T-helper 2 cell (primary cell): ENCODE measurements at places on chromosomes 12 and 14.

DNA sequence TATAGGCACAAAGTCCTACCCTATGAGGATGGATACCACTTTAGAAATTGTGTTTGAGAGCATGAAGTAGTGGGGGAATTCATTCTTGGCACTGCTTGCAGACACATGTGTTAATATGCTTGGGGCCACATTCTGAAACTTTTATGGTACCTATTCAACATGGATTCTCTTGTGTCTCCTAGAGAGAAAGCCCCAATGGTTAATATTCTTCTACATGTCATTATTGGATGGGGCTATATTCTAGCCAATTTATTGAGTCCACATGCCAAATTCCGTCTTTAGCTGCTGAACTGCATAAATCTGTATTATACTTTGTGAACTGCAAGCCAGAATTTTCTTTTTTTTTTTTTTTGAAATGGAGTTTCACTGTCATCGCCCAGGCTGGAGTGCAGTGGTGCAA, 140.0 kb downstream of the KICS2 start:
- DNase-seq = no peak

GRCh38 chr12:10802587-10802986, at the start of gene TAS2R7:
TSS of gene TAS2R7 (minus strand) at chr12:10802627. CDS start at chr12:10802570, 57 bp downstream.
- no peak for DNase-seq

DNA sequence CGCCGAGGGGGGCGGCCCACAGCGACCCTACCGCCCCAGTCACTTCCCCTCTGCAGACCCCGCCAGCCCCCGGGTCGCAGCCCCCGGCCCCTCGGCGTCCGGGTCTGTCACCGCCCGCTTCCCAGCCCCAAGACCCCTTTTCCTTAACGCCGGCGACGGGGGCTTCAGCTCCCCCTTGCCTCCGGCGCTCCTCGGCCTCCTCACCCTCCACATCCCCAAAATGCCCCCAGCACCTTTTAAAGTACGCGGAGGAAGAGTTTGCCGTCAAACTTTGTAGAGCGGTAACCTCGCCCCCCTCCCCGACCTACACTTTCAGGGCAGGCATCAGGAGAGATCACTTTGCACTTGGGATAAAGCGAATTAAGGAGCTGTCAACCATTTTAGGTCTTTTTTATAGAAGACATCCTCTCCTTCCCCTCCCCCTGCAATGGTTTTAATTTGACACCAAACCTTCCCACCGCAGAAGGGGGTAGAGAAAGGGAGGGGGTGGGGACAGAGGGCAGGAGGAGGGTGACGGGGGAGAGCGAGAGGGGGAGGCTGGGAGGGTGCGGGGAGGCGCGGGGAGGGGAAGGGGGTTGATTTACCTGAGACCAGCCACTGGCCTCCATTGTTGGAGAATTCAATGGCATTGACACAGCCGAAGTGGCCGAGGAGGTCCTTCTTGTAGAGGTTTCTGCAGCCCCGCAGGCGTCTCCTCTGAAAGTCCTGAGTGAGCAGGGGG, 578 bp downstream of the DCAF5 start:
- DNase-seq = peak; percentile 14

DNA sequence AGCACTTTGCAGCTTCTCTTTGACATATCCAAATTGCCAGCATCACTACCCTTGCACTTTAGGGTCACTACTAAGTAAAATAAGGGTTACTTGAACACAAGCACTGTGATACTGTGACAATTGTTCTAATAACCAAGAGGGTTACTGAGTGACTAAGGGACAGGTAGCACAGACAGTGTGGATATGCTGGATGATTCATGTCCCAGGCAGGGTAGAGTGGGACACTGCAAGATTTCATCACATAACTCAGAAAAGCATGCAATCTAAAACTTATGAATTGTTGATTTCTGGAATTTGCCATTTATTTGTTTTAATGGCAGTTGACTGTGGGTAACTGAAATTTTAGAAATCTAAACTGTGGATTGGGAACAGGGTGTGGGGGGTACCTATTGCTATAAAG, 218.8 kb downstream of the KITLG start:
- no peak for DNase-seq

DNA sequence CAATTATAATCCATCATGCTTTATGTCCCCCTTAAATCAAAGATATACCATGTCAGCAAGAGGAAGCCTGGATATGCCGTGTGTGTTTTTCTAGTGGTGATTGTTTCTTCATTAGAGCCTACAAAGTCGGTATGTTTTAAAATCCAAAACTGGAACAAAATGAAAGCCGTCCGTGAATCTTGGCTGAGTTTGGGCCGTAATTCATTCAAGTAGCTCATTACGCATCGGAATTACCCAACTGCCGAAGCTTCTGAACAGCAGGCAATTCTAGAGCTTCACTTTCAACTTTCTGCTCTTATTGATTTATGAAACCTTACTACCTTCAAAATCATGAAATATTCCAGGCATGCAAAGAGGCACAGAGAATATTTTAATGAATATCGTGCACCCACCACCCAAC, 224.7 kb downstream of the AACS start:
- DNase-seq = no peak

DNA sequence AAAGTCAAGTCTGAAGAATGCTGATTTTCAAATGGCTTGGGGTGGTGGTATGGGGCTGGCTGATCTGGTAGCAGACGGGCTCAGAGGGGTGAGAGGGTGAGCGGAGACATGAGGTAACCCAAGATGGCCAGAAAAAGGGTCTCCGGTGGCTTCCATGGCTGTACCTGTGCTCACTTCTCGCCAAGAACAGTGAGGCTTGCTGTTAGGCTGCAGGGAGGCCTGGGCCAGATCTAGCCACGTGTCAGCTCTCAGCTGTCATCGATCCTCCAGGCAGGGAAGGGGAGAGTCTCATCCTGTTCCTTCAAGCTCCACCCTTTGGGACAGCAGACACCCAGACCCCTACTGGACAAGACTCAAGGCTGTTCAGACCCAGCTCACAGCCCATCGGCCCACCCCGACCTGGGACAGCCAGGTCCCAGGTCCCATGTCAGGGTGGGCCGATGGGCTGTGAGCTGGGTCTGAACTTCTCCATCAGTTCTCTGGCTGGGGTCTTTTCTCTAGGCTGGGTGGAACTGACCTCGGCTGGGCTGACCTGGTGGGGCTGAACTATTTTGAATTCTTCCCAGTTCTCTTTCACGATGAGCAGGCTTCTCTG, 9.0 kb downstream of the LRTM2 start:
- no peak for DNase-seq

- DNase-seq = no peak
Measured at GRCh38 chr14:32808644-32809043, 130.0 kb upstream of the NPAS3 start.

DNA sequence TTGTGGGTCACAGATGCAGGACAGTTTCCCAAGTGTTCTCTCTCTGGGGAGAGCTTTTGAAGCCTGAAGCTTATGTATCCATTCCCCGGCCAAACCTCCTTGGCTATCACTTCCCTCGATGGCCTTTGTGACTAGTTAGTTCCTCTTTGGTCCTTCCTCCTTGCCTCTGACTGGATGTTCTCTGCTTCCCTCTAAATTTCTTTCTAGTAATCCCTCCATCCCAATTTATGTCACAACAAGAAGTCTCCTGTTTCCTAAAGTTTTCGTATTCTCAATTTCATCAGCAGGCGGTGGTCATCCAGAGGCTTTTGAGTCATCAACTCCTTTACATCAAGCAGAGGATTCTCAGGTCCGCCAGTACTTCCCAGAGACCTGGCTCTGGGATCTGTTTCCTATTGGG, 27.5 kb downstream of the A2ML1 start:
- DNase-seq = no peak

- no peak for DNase-seq
Measured at GRCh38 chr14:100421756-100422470, 98.8 kb downstream of the SLC25A47 start.

DNA sequence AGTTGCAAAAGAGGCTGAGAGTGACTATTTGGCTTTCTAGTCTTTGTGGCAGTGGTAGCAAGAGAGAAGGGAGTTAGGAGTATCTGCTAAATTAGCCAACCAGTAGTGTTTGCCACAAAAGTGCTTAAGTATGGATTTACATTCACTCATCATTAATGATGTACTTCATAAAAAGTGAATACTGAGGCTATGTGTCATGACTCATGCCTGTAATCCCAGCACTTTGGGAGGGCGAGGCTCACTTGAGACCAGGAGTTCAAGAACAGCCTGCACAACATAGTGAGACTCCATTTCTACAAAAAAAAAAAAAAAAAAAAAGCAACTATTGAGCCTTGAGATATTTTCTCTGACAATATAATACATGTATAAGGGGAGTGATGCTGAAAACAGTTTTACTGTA, 36.8 kb downstream of the CCDC177 start:
- no peak for DNase-seq

- no peak for DNase-seq
Measured at GRCh38 chr12:67331123-67331522, 62.0 kb downstream of the CAND1 start.
